ENCODE measurements at places on chromosomes 6 and 20.

- DNase-seq: no peak
These were observed 9.7 kb downstream of the MRPL14 start for GRCh38 chr6:44117397-44118128.

DNA sequence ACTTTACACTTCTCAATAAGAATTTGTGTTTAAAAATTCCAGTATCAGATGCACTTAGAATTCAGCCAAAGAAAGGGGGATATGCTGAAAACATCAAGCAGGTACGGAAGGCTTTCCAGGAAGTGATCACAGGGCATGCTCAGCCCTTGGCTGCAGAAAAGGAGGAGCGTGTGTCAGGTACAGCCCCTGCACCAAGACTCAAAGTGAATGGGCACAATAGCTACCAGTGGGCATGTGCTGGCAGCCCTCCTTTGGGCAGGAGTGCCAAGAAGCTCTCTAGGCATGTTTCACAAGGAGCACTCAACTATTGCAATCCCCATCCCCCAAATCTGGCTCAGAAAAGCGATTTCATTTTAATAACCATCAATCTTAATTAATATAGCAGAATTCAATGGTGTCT is 298.8 kb downstream of the GMDS start:
- no peak for DNase-seq

GRCh38 chr6:2917065-2917464 is 14.0 kb upstream of the SERPINB9 start:
- no peak for DNase-seq

GRCh38 chr6:127118298-127119101 is at the start of gene RSPO3:
Gene RSPO3, plus strand, starts transcription at chr6:127118671. Its CDS starts 522 bp downstream, at chr6:127119193.
- no peak for DNase-seq

GRCh38 chr20:35171753-35172433 is at the start of gene PROCR:
Gene PROCR, plus strand, starts transcription at chr20:35172072. Its CDS starts 83 bp downstream, at chr20:35172155.
- DNase-seq: no peak

DNA sequence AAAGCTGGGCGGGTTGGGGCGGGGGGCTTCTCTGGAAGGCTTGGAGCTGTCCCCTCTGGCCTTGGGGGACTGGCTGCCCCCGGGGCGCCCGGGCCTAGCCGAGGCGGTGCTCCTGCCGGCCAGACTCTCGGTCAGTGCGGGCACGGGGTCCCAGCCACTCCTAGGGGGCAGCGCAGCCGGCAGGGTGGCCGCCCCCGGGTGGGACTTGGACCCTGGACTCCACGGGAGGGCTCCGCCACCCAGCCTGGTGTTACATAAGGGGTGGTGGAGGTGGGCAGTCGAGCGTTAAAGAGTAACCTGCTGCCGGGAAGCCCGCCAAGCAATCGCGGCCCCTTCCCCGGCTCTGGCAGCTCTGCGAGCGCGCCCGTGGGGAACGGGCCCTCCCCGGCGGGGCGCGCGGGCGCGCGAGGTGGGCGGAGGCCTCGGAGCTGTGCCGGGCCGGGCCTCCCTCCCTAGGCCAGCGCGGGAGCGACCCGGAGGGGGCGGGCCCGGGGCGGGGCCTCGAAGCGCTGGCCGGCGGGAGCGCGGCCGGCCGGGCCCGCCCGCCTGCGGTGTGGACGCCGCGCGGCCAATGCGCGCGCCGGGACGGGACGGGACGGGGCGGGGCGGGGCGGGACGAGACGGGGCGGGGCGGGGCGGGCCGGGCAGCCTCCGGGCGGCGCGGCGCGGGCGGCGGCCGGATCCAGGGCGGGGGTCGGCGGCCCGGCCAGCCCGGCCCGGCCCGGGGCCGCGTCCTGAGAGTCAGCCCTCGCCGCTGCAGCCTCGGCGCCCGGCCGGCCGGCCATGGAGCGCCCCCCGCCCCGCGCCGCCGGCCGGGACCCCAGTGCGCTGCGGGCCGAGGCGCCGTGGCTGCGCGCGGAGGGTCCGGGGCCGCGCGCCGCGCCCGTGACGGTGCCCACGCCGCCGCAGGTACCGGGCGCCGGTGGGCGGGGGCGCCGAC is at the start of gene SLC2A4RG:
SLC2A4RG (plus strand) TSS at position 647 of the 940 bp plus-strand sequence; CDS start at position 784, 137 bp downstream.
- peak; percentile 98 for DNase-seq

- no peak for DNase-seq
These were observed at the start of gene COL12A1 for GRCh38 chr6:75205776-75206575. Gene COL12A1, minus strand, starts transcription at chr6:75206053. Its CDS starts 3,261 bp downstream, at chr6:75202792.

DNA sequence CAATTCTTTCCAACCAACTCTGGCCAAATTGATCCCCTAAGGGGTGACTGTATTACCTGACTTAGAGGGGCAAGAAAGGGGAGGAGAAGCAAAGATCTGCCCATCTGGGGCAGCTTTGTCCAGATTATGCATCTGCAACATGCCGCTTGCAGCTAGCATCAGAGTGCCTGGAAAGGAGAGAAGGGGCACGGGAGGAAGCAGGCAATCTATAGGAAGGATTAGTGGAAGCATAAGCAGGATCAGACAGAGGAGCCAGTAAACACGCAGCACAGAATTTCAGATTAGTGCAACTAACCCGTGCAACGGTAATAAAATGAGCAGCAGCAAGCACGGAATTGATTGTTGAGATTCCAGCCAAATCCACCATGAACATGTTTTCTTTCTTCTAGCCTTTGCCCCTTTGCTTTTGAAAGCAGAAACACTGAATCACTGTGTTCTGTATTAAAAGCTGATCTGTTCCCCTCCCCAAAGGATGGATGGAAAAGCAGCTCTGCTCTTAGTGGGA is 643.6 kb upstream of the CHD6 start:
- DNase-seq: no peak

- DNase-seq: no peak
These were observed 64.9 kb upstream of the ZNF133 start for GRCh38 chr20:18223409-18223808.

GRCh38 chr20:43507150-43508080 is at the start of gene L3MBTL1:
Gene L3MBTL1, plus strand, starts transcription at chr20:43507697. Its CDS starts 5,807 bp downstream, at chr20:43513504.
- no peak for DNase-seq

DNA sequence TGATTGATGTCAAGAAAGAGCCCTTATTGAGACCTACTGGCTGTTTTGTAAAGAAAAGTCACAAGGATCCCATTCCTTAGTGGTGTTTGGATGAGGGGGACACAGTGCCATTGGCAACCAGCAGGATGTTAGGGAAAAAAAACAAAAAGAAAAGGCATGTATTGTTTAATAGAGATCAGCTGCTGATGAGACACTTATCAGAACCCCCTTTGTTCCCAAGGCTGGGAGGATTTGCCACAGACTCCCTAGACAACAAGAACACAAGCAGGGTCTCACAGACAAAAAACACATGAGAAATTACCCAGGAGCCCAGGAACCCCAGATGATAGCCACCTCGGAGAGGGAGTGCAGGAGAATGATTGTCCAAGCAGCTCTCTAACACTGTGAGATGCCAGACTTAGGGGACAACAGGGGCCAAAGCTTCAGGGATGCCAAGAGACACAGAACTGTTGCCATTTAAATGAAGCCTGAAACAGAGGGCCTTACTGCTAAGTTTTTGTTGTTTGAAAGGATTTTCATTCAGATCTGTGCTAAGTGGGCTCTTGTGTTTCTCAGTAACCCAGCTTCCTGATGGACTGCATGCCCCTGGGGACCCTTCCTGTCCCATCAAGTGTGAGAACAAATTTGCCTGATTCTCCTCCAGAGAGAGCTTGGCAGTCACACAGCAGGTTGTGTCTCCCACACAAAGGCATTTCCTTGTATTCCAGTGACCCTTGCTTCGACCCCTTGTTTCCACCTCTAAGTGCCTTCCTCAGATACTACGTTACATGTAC is 48.7 kb upstream of the HEY2 start:
- DNase-seq: no peak

- DNase-seq: no peak
These were observed 37.7 kb downstream of the HECA start for GRCh38 chr6:139172567-139172966.

- no peak for DNase-seq
These were observed 296.5 kb upstream of the RUNX2 start for GRCh38 chr6:45031601-45032000.

DNA sequence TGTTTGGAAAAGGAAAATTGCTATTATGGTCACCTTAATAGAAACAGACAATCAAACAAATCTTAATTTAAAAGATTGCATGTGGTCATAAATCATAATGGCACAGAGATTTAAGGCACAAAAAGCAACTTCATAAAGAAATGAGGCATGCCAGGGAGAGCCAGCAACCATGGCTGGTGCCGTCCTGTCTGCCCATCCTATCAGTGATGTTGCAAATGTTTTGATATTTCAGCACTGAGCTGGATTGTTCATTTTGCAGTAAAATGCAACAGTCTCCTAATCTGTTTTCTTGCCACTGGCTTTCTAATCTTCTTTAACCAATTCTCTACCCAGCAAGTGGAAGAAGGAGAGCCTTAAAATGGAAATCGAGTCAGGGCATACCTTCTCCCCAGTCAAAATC is 249.8 kb downstream of the SAMD5 start:
- DNase-seq: no peak

- DNase-seq: no peak
These were observed 87.5 kb downstream of the SYNJ2 start for GRCh38 chr6:158068893-158069799.

GRCh38 chr6:16568128-16568527 is 193.1 kb downstream of the ATXN1 start:
- DNase-seq: no peak

DNA sequence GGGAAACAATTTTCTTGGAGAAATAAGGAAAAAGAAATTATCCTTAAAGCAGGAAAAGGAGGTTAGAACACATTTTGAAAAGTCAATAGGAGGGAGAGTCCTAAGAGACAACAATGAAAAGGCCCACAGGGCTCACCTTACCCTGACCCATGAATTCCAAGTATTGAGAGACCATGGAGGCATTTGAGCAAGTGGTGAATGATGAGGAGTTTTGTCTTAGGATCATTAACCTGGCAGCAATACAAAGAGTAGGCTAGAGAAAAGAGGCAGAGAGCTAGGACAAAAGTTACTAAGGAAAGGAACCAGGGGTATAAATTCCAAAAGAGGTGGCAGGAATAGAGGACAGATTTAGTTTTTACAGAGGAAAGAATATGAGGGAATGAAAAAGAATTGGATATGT is 44.7 kb downstream of the PACRG start:
- no peak for DNase-seq

DNA sequence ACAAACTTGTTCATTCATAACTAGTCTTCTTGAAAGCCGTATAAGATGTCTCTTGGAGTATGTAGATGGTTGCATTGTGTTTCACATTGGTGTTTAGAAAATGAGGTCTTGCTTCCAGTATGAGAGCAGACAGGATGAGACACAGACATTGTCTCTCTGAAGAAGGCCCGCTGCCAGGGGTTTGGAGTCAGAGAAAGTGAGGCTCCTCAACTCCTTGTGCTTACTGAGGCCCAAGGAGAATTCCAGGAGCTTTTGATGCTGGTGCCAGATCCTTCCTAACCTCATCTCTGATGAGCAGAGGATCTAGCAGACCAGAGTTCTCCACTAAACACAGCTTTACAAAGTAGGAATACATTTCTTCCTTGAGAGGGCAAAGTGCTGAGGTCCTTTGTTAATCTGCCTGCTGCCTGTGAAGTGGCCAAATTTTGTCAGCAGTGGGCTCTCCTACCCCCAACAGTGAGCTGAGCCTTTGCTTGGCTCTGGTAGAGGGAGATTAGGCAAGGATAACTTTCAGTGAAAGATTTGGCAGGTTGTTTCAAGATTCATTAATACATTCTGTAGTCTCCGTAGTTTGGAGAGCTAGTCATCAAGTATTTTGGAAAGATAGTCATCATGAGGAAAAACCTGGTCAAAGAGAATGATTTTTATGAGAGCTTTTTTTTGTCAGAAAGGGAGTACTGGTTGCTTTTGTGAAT is 9.7 kb downstream of the MAPRE1 start:
- DNase-seq: no peak

- no peak for DNase-seq
These were observed 29.8 kb downstream of the EPM2A start for GRCh38 chr6:145705561-145705960.

Data from GM19239 (cell line).